ENCODE measurements at places on chromosomes 5 and 9.

GRCh38 chr9:92097997-92098482 lies 17.2 kb downstream of the SPTLC1 start:
- DNase-seq: peak; percentile 83

- no peak for DNase-seq
Observed at GRCh38 chr5:81426359-81427030, 32.6 kb upstream of the ACOT12 start.

- no peak for DNase-seq
Observed at GRCh38 chr5:56414066-56414465, 180.9 kb upstream of the ANKRD55 start.

DNA sequence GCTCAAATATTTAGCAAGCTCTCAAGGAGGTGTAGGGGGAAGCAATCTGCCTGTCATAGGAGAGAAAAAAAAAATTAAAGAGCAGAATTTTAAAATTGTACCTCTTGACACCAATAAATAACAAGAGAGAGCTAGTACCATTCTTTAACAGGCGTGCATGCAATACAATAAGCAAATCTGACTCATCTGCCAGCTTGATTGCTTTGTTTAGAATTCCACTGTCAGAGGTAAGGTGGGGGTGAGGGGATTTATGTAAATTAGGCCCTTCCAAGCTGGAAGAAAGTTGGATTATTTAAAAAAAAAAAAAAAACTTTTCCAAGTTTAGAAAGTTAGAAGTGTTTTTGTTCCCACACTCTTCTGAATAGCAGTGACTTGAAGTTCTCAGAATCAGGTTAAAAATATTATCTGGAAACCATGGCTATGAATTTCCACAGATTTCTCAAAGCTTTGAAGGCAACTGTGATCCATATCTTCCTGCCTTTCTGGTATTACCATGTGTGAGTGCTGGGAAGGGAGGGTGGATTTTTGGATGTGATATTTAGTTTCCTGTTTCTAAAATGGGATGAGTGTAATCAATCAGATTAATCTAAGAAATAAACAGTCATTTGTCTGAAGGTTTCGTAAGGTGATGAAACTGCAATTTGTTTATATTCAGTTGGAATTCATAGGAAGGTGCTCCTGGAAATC lies 477.5 kb downstream of the TLE4 start:
- peak; percentile 65 for DNase-seq

GRCh38 chr5:58224661-58225060 lies 235.2 kb downstream of the PLK2 start:
- DNase-seq: no peak

DNA sequence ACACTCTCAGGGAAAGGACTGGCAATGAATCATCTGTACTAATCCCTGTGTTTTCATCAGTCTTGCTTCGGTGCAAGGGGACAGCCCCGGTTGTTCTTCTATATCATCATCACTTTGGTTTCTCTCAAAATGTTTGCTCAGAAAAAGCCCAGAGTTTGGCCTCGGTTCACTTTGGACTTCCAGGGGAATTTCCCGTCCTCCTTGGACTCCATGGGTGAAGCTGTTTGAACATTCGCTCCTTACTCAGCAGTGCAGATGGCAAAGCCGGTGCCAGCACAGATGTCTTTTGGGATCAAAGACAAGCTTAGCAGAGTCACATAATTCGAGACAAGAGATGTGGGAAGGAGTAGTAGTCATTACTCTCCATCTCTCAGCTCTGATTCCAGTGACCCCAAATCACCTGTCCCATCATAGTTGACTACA lies 69.8 kb upstream of the TNFSF8 start:
- no peak for DNase-seq

GRCh38 chr5:20446121-20446520 lies 458.1 kb upstream of the CDH18 start:
- no peak for DNase-seq

DNA sequence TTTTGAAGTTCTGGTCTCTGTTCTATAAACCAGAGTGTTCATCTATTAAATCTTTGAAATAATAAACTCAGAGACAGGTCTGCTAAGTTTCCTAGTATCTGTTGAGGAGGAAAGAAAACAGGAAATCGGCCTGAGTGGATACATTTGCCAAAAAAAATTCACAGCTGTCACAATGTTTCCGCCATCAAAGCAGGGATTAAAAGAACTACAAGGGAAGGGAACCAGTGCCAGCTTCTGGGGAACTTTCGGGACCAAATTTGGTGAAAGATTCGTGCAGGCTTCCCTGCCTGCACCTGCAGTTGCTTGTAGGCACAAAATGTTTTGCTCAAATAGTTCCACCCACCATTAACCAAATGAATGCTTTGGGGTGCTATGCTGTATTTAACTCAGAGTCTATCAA lies 267.5 kb downstream of the MSX2 start:
- no peak for DNase-seq

DNA sequence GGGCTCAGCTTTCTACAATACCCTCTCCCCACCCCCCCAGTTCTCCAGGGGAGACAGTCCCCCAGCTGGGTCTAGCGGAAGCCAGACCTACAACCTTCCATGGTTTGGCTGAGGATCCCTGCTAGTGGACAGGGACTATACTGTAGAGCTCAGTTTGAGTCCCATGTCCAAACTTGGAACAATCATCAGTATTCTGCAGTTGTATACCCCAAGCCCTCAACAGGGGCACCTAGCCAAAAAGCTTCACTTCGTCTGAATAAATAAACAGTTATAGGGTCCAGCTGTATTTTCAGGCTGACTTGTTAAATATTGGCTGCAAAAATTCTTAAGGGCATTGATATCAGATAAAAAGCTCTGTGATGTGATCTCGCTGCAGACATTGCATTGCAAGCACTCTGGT lies 15.4 kb upstream of the C9 start:
- no peak for DNase-seq

- DNase-seq: peak; percentile 16
Observed at GRCh38 chr9:84860249-84861115, 191.0 kb downstream of the NTRK2 start.

DNA sequence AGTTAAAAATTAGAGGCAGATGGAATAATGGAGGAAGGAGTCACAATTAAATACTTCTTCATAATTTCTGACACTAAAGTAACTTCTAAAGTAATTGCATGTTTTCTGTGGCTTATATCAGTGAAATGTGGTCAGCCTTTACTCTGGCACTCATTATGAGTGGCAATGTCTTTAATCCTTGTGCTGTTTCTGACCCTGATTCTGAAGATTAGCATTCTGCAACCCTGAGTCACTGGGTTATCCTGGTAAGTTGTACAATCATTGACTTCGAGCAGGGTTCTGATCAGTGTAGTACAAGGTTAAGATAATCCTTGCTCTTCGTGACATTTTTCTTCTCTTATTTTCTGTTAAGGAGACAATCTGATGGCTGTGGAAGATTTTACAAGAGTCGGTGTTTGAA lies 379.4 kb upstream of the RORB start:
- DNase-seq: no peak

- peak; percentile 89 for DNase-seq
Observed at GRCh38 chr5:74412066-74412465, 228.5 kb downstream of the ENC1 start.

DNA sequence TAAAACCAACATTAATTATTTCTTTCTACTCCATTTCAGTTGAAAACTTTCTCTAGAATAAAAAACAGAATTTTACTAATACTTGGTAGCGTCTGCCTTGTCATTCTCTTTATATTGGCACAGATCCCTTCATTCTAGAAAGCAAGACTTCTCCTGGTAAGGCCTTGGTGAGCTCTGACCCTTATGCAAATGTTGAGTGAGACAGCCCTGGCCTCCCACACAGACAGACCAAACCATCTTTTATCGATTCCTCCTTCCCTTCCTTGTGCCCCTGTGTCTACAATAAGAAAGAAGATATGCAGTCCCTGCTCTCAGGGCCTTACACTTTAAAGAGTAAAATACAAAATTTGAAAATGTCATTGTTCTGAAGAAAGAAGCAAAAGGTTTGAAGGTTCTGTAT lies 262.2 kb downstream of the EFNA5 start:
- no peak for DNase-seq

- no peak for DNase-seq
Observed at GRCh38 chr5:83172655-83173054, 95.3 kb downstream of the XRCC4 start.

DNA sequence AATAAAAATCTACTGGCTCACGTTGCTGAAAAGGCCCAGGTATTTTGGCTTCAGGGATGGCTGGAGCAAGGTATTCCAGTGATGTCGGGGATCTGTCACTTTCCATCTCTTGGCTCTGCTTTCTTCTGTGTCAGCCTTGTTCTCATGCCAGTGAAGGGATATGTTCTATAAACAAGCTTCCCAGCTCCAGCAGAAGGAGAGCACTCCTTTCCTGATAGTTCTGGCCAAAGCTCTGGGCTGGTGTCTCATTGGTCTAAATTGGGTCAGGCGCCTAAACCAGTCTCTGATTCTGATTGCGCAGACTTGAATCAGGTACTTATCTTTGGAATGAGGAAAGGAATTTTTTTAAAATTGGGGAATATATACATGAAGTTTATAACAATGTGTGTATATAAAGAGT lies 5.1 kb downstream of the SNX30 start:
- peak; percentile 39 for DNase-seq

GRCh38 chr9:86645303-86645702 lies 291.1 kb upstream of the TUT7 start:
- DNase-seq: no peak

- DNase-seq: peak; percentile 51
Observed at GRCh38 chr9:7147121-7148090, 389.6 kb downstream of the KDM4C start.

GRCh38 chr9:70494221-70494620 lies 79.8 kb upstream of the KLF9 start:
- no peak for DNase-seq

DNA sequence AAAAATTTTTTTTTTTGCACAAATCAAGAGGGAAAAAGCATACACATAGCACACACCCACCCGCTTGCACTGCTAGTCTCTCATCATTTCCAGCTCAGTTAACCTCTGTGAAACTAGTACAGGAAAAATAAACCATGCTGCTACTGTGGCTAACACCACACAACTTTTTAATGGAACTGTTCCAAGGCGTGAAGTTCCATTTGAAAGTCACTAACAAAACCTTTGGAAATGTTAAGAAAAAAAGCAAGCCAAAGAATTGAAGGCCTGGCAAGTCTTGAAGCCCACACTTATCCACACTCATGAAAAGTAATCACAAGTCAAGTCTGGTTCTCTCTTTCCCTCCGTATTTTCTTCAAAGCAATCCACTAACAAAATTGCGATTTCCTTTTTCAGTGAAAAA lies 116.3 kb downstream of the FANCC start:
- DNase-seq: no peak

DNA sequence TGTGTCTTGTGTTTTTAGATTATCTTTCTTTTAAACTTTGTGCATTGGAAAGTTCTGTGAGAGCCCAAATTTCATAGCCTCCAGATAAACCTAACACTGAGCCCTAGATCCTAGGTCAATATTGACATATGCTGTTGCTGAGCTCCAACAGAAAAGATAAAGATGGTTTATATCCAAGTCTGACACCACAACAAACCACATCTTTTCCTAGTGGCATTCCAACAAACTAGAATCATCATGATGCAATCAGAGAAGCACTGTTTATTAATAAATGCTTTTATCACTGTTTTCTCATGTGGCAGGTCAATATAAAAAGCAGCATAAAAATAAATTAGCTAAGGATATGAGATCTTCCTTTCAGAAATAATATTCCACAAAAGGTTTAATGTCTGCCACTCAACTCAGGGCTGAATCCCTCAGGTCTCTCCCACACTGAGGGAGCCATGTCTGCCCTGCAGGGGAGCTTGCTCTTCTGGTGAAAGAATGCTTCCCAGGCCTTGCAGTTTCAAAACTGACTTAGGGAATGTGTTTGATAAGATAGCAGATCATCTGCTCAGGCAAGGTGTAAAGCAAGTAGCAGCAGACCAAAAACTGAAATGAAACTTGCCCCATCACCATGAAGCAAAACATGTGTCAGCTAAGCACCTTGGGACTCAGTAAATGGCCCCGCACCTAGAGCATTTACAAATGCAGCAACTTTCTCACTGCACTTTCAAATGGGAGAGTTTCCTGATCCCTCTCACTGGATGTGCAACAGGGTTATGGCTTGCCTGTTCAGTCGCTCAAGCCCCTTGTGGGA lies 493.0 kb downstream of the AGTPBP1 start:
- peak; percentile 89 for DNase-seq

- no peak for DNase-seq
Observed at GRCh38 chr9:134226221-134226930, 62.0 kb upstream of the RNU6ATAC start.

DNA sequence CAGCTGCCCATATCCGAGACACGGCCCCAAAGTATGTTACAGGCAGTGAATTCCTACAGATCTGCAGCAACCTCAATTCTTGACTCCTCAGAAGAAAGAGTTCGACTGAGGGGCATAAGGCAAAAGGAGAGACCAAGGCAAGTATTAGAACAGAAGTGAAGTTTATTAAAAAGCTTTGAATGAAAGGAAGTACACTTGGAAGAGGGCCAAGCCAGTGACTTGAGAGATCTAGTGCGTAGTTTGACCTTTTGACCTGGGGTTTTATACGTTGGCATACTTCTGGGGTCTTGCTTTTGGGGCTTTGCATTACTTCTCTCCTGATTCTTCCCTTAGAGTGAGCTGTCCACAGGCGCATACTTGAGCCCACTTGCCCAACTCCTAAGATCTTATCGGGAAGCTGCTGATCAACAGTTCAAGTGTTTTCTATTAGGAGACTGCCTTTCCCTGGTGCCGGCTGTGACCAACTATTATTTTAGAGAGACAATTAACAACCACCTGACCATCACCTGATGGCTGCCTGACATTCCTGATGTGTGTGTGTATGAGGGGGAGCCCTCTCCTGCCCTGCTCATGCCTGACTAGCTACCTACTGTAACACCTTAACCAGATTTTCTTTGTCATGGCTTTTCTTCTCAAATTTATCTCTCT lies 1.5 kb upstream of the DEPDC1B start:
- DNase-seq: peak; percentile 29

GRCh38 chr9:17017931-17018491 lies 116.8 kb upstream of the CNTLN start:
- no peak for DNase-seq

DNA sequence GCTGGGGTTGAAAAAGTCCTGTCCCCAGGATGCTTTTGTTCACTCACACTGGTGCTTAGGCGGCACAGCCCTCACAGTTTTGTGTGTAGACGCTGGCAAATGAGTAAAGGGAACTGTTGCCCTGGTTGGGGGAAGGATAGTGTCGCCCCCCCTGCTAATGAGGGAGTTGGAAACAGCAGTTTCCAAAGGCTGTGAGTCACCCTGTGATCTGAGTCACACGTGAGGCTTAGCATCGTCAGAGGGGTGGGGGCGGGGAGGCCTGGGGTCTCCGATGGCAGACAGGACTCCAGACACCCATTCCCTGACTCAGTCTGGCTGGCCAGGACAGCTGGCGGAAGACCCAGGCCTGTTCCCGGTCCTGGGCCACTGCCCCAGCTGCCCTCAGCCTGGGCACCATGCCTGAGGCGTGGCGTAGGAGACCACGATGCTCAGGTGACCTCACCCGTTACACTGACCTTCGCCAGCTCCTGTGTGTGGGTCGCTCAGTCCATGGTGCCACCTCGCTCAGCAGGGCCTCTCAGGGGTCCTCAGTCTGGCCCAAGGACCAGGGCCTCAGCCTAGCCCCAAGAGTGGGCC lies 2.9 kb downstream of the DNAJB5 start:
- peak; percentile 87 for DNase-seq

DNA sequence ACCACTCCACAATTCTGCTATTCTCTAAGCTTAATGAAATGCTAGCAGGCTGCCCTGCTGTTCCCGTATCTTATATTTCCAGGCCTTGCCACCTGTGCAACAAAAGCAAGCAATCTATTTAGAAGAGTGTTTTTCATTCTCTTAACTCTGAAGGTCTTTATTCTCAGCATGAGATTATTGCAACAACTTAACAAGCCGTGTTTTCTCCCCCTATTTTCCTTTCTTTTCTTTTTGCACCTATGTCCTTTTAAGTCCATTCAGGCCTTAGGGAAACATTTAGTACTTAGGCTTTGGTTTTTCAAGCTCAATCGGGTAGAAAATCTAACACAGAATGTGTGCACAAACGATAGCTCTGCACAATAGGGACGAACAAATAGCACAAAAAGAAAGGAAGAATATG lies 89.6 kb upstream of the DMRTA1 start:
- DNase-seq: no peak

Measured in mesendoderm (in vitro differentiated cells).